Stimulated activated CD4-positive, alpha-beta T cell treated with anti-CD3 and anti-CD28 coated beads, Interleukin-1b, Interleukin-23, amount 100 ng/mL, for 24 hours (primary cell): ENCODE measurements at places on chromosomes 1 and 21.

- DNase-seq = no peak
These were observed 148.1 kb downstream of the SPATA46 start for GRCh38 chr1:162228586-162228985.

DNA sequence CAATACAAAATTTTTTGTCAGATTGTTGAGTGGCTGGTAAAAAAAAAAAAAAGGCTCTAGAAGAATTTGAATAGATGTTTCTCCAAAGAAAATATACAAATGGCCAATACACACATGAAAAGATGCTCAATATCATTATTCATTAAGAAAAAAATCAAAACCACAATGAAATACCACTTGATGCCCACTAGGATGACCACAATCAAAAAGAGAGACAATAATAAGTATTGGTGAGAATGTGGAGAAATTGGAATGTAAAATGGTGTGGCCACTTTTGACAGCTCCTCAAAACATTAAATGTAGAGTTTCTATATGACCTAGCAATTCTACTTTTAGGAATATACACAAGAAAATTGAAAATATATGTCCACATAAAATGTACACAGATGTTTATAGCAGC, 100.0 kb downstream of the CLEC20A start:
- DNase-seq = no peak

- DNase-seq = no peak
These were observed 17.2 kb downstream of the CTNNBIP1 start for GRCh38 chr1:9892563-9893528.

GRCh38 chr1:228090613-228091081, 8.1 kb downstream of the ARF1 start:
- DNase-seq = no peak

GRCh38 chr1:167120899-167121298, 27.0 kb downstream of the STYXL2 start:
- DNase-seq = no peak

DNA sequence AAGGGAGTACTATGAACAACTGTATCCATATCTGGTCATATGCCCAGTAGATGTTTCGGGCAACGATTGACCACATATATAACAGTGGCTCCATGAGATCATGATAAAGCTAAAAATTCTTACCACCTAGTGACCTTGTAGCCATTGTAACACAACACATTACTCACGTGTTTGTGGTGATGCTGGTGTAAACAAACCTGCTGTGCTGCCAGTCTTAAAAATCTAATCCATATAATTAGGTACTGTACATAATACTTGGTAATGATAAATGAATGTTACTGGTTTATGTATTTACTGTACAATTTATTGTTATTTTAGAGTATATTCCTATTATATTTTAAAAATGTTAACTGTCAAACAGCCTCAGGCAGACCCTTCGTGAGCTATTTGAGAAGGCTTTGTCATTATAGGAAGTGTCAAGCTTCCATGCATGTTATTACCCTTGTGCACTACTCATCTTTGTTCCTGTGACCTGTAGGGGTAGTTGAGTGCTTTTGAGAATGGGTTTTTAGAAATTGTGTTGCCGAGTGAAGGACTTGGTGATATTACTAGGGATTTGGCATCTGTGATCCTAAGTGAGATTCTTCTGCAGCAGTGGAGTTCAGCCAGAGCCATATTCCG, 23.6 kb downstream of the DIP2A start:
- no peak for DNase-seq

DNA sequence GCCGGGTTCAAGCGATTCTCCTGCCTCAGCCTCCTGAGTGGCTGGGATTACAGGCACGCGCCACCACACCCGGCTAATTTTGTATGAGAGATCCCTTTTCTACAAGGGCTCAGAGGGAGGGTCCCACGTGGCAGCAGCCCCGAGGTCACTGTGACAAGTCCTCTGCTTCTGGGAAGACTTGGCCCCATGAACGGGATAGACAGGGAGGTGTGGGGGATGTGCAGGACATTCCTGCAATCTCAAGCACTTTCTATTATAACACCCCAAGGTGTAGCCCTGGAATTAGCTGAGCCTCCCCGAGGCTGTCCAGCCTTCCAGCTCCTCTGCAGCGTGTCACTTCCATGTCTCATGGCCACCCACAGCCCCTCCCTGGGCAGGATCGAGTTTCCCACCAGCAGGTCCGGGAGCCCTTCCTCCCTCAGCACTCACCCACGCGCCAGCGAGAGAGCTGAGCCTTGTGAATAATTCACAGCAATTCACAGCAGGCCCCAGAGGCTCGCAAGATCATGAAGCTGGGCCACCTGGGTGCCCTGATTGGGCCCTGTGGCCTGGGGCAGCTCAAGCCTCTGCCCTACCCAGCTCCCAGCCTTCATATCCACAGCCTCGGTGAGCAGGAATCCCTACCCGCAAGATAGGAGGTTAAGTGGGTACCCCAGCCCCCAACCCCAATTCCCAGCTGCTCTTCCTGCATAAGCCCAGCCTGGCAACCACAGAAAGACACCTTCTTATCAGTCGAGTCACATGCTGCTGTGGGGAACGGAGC, 22.8 kb upstream of the RNU1-4 start:
- no peak for DNase-seq

- DNase-seq = no peak
These were observed 43.1 kb downstream of the GPR161 start for GRCh38 chr1:168093616-168094015.

DNA sequence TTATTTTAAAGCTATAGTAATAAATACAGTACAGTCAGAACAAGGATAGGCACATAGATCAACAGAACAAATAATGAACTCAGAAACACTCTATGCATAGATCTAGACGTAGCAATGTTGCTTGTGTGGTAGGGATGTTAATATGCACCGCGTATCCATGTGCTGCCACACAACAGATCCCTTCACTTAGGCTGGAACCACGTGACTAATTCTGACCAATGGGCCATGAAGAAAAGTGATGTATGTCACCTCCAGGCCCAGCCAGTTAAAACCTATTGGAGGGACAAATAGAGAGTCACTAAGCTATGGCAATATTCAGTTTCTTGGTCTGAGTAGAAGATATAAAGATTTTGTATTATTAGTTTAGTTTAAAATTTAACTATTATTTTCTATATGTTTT, 91.4 kb downstream of the ADAMTS1 start:
- DNase-seq = no peak

DNA sequence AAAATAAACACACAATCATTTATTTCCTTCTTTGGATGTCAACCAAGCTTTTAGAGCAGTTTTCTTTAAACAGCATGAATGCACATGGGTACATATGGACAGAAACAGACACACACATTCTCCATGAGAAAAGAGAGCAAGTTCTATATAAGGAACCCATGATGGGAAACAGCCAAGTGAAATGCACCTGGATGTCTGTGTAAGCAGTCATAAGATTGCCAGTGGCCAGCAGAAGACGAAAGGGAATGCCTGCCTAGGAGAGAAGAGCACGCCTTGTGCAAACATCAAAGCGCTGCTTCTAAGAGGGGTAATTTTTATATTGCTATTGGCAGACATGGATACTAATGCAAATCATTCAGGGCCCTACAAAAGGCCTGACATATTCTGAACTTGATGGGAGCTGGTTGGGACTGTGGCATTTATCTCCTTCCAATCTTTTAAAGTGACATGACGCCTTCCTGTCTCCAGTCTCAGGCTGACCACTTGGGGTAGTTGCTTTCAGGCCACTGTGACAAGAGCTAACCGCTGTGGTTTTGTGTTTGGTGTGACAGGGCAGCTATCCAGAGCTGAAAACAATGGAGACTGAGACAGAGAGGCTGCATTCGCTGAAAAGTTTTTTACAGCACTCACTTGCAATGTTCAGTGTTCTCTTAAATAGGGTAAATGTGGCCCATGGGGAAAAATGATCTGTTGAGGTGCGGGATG, 75.0 kb upstream of the DPT start:
- DNase-seq = no peak
